ENCODE measurements at places on chromosomes 7 and 10.

- no peak for DNase-seq
Measured at GRCh38 chr7:142770661-142771352, at the start of gene PRSS2. PRSS2 (plus strand) TSS chr7:142770970; CDS start chr7:142770983, 13 bp downstream.

DNA sequence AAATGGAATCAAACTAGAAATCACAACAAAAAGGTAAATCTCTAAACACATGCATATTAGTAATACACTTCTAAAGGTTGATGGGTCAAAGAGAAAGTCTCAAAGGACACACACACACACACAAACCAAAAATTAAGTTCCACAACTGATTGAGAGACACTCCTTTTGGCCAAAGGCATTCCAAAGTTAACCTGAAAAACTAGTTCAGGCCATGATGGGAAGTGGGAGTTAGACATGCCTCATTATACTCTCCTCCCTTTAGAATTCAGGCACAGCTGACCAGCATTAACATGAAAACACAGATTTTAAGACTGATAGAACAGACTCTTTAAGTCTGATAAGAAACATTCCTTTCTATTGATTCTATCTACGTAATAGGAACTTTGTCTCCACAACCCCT lies 332.4 kb upstream of the IGFBP3 start:
- DNase-seq, result no peak

DNA sequence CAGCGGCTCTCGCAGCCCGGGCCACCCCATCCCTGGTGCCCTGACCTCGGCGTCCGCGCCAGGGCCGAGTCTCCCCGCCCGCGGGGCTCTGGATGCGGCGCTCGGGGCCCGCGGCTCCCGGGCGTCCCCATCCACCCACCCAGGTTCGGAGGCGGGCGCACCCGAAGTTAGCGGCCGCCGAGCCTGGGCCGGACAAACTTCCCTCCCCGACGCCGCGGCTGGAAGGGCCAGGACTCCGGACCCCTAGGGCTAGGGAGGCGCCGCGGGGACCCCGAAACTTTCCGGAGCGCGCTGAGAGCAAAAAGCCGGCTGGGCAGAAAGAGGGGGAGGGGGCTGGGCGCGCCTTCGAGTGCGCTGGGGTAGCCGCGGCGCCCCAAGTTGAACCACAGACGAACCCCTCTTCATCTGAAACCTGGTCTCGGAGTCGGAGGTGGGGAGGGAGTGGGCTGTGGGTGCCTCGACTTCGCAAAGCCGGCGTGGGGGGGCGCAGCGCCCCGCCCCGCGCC lies 3.7 kb upstream of the ELFN1 start:
- no peak for DNase-seq

DNA sequence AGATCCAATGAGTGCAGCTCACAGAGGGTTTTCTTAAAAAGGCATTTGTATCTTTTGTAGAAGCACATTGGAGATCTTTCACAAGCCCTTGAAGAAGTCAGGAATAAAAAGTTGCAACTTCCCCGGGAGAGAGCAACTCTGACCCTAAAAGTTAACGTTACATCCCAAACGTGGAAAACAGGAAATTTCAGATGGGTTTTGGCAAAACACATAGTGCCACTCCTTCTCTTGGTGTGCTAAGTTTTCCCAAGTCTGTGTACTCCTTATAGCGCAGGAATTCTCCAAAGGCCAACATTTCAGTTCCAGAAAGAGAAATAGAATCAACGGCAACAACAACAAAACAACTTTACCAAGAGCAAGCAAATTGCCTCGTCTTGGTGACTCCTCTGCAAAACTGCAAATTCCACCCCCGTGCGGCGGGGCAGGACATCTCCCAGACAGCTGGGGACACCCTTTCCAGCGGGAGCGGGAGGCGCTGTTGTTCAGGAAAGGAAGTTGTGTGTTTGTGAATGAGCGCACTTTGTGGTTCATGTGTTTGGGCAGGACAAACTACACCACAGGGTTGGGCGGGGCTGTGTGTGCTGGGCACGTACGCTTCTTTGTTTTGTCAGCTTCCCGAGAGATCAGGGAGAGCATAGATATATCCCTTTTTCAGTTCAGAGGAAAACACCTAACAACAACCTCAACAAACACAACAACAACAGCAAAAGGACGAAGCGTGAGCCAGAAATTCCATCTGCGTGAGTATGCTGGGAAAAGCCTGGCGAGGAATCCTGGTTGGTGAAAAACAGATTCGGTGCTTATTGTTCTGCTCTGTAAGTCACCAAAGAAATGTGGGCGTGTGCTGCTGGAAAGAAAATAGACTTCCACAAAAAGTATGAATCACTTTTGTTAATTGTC lies 294.7 kb upstream of the PITRM1 start:
- no peak for DNase-seq

- DNase-seq, result no peak
Measured at GRCh38 chr7:148700661-148701064, 2.0 kb downstream of the CUL1 start.
